ENCODE measurements at places on chromosomes 16 and 17.

- no peak for DNase-seq
These were observed 175.9 kb downstream of the XYLT1 start for GRCh38 chr16:17294856-17295255.

GRCh38 chr16:17439580-17439979, 31.2 kb downstream of the XYLT1 start:
- DNase-seq: no peak

GRCh38 chr17:40953881-40954280, 12.9 kb downstream of the KRT39 start:
- no peak for DNase-seq

GRCh38 chr16:1832838-1833454, 5.9 kb downstream of the FAHD1 start:
- no peak for DNase-seq

- no peak for DNase-seq
These were observed 103.9 kb downstream of the OR1D5 start for GRCh38 chr17:2959371-2960130.

GRCh38 chr16:975291-975690, 4.5 kb upstream of the LMF1 start:
- DNase-seq: no peak

DNA sequence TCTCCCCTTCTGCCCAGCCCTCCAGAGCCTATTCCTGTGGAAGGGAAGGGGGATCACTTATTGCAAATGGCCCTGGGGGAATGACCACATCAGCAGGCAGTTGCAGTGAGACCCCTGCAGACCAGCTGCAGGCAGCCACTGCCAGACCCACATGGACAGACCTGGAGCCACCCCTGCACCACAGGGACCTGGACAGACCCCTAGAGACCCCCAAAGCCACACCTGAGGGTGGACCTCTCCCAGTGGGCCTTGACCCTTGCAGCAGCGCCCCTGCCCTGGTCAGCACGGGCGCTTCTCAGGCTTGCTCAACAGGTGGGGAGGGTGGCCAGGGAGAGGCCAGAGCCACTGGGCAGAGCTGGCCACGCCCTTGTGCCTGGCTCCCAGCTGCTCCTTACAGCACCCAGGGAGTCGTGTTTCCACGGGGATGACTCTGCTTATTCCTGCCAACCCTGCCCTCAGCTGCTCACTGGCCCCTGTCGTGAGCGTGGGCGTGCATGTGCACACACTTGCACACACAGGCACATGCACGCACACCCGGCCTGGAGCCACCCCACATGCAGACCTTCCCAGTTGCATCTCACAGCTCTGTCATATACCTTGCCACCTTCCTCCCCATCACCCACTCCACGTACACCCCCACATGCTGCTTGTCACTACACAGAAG, 1.3 kb upstream of the SCN4A start:
- no peak for DNase-seq

GRCh38 chr16:24698308-24698707, 31.1 kb upstream of the TNRC6A start:
- no peak for DNase-seq

- no peak for DNase-seq
These were observed 9.9 kb downstream of the CMTM2 start for GRCh38 chr16:66588981-66589713.

DNA sequence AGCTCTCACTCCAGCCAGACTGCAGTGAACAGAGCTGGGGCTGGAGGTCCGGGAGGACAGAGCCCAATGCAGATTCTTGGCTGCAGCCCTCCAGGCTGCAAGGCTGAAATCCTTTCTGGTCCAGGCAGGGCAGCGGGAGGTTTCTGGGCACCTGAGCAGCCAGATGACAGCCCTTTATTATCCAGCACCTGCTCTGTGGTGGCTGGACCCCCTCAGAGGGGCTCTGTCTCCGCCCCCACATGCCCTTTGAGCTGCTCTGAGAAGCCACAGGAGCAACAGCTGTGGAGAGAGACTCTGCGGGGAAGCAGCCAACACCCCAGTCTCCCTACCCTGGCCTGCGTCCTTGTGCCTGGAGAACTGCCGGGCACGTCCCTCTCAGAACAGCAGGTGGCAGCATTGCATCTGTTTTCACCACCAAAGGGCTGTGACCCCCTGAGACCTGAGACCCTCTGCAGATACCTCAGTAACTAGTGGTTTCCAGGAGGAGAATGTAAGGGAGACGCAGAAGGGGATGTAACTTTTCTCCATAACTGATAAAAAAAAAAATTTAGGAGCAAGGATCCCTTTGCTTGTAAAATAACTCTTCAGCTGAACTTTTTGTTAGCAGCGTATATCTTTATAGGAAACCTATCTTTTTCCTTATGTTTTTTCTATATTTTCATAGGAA, 3.7 kb upstream of the CNP start:
- DNase-seq: no peak

DNA sequence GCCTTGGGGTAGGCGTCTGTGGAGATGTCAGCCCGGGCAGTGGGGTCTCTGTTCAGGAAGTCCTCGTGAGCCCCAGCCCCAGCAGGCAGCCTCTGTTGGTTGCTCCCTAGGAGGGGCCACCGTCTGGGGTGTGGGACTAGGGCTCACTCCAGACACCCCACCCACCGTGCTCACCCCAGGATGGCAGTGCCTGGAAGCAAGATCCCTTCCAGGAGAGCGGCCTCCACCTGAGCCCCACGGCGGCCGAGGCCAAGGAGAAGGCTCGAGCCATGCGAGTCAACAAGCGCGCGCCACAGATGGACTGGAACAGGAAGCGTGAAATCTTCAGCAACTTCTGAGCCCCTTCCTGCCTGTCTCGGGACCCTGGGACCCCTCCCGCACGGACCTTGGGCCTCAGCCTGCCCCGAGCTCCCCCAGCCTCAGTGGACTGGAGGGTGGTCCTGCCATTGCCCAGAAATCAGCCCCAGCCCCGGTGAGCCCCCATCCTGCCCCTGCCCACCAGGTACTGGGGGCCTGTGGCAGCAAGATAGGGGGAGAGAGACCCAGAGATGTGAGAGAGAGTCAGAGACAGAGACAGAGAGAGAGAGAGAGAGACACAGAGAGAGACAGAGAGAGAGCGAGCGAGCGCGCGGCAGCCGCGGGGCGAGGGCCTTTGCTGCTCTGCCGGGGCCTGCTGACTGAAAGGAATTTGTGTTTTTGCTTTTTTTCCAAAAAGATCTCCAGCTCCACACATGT, 9.8 kb downstream of the NTHL1 start:
- no peak for DNase-seq

DNA sequence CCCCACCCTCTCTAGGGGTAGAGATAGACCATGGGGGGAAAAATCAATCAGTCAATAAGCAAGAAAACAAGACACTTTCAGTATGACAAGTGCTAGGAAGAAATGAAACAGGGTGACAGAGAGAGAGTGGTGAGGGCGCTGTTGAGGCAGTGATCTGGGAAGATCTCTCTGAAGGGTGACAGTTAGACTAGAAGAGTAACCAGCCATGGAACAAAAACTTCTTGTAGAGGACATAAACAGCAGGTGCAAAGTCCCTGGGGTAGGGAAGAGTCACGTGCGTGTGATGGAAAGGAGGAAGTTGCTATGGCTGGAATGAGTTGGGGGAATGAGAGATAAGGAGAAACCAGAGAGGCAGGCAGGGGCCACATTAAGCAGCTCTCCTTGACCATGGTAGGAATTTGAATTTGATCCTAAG, 16.8 kb upstream of the EMP2 start:
- DNase-seq: no peak

All from DMS153 (cell line).